ENCODE measurements at places on chromosomes 13 and 19.
A peak's percentile ranks its signal among the peaks of the same experiment; 100 is the strongest.

DNA sequence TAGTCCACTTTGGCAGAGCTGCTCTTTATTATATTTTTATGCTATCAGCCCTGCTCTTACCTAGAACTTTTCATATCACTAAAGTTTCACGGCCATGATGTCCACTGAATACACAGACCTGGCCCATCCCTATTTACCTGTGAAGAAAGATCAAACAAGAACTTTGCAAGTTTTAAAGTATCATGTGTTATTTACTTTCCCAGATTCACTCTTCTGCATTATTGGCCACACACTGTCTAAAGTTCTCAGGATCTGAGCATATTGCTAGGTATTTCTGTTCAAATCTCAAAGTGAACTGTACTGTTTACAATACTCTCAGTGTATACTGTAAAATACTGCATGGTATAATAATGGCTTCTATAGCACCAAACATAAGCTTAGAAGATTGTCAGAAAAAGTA is 405.2 kb downstream of the KLF12 start:
- no peak for DNase-seq

- DNase-seq: no peak
Observed at GRCh38 chr13:76929851-76930374, 18.4 kb upstream of the ACOD1 start.

- no peak for DNase-seq
Observed at GRCh38 chr19:1747285-1748114, 5.8 kb upstream of the ONECUT3 start.

- no peak for DNase-seq
Observed at GRCh38 chr13:30900436-30900835, 5.6 kb upstream of the MEDAG start.

DNA sequence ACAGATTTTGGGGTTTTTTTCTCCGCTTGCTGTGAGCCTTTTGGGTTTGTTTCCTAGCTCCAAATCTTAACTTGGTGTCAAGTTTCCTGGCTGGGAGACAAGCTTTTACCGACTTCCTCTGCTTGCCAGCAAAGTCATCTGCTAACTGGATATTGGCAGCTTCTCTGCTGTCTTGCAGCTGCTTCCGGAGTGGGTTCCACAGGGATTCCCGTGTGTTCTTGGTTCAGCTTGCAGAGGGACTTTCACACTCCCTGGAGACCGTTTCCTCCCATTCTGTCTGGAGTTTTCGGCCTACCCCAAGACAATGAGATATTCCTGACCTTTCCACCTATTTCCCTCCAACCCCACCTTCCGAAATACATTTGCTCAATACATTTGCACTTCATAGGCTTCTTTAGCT is 2.2 kb upstream of the COLGALT1 start:
- DNase-seq: no peak

DNA sequence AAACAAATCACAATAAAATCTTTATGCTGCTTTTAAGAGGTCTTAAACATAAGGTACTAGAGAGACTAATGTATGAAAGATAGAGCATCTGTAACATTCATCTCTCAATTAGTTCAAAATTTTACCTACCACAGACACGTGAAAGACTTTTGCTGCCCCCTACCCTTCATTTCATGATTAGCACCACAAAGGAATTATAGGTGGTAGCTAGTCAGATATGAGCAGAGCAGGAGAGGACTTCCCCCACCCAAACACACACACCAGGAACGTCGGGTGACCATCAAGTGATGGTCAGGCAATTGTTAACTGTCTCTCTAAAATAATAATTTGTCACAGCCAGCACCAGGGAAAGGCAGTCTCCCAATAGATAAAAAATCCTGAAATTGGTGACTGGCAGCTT is 1531.7 kb upstream of the SPRY2 start:
- no peak for DNase-seq

DNA sequence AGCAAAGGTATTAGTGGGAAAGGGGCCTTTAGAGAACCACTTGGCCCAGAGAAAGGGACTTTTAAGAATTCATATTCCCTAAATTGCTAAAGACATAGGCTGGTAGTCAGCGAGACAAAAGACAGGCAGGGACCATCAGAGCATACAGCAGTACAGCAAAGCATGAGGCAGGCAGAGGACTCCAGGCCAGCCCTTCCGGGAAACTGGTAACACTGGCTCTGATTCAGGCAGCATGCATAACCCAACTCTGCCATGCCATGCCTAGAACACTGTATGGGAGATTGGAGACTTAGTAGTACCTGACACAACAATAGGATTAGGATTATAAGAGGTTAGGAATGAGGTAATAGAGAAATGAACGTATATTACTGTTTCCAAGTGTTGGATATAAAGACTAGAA is 34.9 kb downstream of the CAB39L start:
- no peak for DNase-seq

DNA sequence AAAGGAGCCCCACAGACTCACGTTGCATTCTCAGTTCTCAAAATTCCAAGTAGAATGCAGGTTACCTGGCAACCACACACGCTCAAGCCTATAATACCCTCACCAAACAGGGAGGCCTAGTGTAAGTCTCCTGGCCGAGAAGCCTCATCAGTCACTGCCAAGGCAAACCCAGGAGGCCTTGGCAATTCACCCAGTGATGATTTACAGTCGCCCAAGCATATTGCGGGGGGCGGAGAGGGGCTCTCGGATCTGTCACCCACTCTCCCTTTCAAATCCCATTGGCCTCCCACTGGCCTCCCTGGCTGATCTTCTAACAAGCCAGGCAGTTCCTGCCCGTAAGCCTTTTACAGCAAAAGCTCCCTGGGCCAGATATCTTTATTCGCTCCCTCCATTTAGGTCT is 1.1 kb downstream of the AKAP8L start:
- peak; percentile 23 for DNase-seq

- no peak for DNase-seq
Observed at GRCh38 chr13:110250258-110250891, 56.6 kb downstream of the COL4A1 start.

GRCh38 chr19:2335848-2336247 is 7.4 kb downstream of the SPPL2B start:
- DNase-seq: no peak

- no peak for DNase-seq
Observed at GRCh38 chr13:109026266-109026665, 396.9 kb downstream of the MYO16 start.

DNA sequence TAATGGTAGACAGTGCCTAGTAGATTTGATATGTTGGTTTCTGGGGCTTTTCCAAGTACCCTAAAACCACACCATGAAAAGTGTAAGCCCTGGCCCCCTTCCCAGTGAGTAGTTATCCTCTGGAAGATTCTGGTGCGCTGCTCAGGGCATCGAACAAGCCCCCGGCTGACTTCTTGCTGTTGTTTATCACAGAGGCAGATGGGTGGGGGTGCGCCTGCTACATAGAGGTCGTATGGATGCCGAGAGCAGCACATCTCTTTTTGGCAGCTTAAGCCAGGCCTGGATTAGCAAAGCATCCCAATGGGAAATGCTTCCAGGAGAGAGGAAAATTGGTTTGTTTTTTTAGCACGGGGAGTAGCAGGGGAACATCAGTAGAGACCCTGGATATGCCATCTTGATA is 26.3 kb upstream of the SPATA13 start:
- DNase-seq: no peak
